ENCODE measurements at places on chromosomes 16 and 17. TPM values are rescaled to one million over a fixed set of nuclear protein-coding genes. Genes with fewer than 3 reads are reported as not detected.

CD300LD gene
- total RNA-seq, result not detected

PSKH1 gene
- 13.9 TPM for total RNA-seq

GDPD1 gene
- total RNA-seq, result 3.5 TPM

KRTAP9-4 gene
- not detected for total RNA-seq

SPATA20 gene
- total RNA-seq, result 81.7 TPM

TMEM107 gene
- total RNA-seq, result 8.3 TPM

MPO gene
- not detected for total RNA-seq

ACSF3 gene
- total RNA-seq, result 19.7 TPM

FOXJ1 gene
- 0.14 TPM for total RNA-seq

STXBP4 gene
- 23.9 TPM for total RNA-seq

MT1G gene
- total RNA-seq, result 4.3 TPM

HSF4 gene
- total RNA-seq, result 21.2 TPM

SLC35G6 gene
- total RNA-seq, result not detected

C1QTNF8 gene
- not detected for total RNA-seq

MYCBPAP gene
- 2.5 TPM for total RNA-seq

DNA sequence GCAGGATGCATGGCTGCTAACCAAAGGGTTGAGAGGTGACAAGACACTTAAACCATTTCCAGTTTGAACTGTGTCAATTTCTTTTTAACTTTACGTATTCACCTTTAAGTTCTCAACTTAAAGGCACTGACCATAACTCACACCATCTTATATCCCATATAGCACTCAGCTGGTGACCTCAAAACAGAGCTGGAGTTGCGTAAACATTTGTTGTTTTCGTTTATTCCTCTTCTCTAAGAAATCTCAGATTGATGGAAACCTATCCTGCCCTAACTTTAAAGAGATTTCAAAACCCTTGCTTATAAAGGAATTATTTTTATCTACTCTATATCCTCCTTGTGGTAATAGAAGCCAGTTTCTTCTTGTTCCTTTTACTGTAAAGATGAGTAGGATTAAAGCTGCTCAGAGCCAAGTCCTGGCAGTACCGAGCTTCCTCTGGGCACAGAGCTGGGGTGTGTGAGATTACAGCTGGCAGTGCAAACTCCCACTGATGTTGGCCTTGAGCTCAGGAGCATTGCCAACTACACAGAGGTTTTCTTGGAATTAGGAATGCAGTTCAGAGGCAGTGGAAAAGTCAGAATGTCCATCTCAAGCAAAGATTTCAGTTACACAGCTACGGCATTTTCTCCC is 1.3 kb downstream of the KCTD2 start:
- DNase-seq, result no peak

GRCh38 chr16:69444873-69445517 is 20.6 kb downstream of the CYB5B start:
- no peak for DNase-seq

DNA sequence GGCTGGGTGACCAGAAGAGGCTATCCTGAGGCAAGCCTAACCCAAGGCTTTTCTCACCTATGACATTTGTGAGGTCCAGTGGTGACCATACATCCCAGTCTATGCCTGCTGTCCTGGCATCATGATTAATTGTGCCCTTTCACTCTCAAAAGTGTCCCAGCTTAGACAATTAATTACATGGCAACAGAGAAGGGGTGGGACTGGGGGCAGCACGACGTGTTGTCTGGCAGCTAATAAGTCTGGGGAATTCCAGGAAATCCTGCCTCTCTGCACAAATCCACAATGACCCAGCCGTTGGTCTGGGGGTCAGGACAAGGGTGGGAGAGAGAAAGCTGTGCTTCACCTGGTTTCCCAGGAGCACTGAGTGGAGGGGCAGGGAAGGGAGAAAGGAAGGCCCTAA is 14.0 kb upstream of the MTMR4 start:
- no peak for DNase-seq

GRCh38 chr16:50173316-50173715 is 20.2 kb downstream of the TENT4B start:
- DNase-seq, result no peak

DNA sequence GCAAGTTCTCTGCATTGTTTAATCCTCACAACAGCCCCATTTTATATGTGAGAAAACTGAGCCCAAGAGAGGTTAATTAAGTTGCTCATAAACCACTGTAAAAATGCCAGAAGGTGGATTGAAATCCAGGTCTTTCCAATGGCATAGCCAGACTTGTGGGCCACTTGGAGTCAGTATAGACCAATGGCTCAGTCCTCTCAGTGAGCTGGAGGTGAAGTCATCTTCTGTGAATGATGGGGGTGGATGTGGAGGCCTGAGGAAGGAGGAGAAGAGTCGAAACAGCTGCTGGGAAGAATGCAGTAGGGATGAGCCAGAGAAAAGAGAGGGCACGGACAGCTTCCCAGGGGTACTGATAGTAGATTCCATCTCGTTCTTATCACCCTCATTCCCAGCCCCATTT is 213.4 kb downstream of the SOX9 start:
- no peak for DNase-seq

DNA sequence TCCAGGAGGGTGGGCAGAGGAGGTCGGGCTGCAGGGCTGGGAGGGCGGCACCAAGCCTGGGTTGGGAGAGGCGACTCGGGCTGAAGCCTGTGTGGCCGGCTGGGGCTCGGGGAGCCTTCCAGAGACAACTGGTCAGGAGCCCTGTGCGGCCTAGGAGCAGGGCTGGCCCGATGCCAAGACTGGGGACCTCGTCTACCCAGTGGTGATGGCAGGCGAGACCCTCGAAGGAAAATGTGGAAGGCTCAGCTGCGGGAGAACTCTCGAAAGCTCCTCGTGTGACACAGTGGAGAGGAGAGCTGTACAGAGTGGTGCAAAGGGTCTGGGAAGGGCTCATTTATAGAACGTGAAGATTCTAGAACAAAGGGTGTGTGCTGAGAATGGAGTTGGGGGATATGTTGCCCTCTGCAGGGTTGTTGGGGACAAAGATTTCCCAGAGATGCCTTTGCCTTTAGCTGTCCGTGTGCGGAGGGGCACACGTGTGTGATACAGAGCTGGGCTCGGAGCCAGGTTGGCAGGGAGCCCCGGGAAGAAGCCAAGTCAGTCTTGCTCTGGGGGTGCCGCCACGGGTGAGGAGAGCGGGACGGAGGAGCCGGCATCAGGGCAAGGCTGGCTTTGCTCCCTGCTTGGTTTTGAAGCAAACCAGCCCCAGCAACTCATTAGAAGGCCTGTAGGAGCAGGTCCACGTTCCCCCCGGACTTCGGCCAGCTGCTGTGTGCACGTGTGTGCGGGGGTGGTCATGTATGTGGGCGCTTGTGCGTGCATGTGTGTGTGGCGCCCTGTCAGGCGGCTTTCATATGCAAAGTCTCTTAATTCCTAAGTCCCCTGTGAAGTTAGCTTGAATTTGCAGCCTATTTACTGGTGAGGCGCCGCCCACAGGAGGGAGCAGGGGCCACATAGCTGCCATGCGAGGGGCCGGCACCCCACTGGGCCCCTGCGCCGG is 132.4 kb upstream of the CHMP6 start:
- peak; percentile 94 for DNase-seq

- DNase-seq, result peak; percentile 66
These were observed 1.3 kb downstream of the GSPT1 start for GRCh38 chr16:11914210-11915113.

GRCh38 chr17:4969551-4970173 is 2.0 kb upstream of the SPAG7 start:
- no peak for DNase-seq

DNA sequence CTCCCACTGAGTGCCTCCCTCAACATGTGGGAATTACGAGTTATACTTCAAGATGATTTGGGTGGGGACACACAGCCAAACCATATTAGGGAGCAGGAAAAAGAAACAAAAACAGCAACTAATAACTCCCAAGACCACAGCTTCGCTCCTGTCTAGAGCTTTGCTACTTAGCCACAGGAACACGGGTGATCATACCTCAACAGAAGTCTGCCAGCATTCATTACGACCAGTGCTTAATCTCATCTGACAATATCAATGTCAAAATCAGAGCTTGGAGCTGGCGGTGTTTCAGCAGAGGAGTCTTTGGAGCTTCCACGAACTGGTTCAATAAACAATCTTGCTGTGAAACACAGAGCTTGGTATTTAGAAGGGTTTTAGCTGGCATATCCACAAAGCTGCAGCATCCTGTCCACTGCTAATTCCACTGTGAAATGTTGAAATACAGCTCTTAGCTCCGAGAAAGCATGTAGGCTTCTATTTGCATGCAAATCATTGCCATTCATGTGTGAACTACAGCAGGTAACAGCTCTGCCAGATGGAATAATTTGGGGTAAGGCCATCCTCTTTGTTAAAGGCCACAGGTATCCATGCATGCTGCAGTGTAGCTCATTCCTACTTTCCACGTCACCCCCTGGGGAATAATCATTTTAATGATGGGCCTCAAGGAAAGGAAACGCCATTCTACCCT is 128.4 kb upstream of the GOT2 start:
- no peak for DNase-seq

GRCh38 chr17:47802341-47803022 is 19.1 kb downstream of the OSBPL7 start:
- DNase-seq, result no peak

DNA sequence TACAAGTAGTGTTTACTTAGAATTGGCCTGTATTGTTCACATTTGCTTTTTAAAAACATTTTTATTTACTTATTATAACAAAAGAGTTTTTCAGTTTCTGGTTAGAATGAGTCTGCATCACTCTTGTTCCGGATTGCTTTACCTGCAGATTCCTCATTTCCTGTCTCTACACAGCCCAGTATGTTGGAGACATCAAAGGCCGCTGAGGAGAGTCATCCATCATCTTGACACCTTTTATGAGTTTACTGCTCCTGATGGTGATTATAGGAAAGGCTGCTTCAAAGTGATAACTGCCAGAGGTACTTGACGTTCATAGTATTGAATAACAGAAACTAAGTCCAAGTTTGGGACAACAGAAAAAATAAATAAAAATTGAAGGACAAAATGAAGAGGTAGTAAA is 490.5 kb upstream of the CA10 start:
- DNase-seq, result no peak

- DNase-seq, result no peak
These were observed 86.2 kb downstream of the EFCAB5 start for GRCh38 chr17:30027676-30028075.

DNA sequence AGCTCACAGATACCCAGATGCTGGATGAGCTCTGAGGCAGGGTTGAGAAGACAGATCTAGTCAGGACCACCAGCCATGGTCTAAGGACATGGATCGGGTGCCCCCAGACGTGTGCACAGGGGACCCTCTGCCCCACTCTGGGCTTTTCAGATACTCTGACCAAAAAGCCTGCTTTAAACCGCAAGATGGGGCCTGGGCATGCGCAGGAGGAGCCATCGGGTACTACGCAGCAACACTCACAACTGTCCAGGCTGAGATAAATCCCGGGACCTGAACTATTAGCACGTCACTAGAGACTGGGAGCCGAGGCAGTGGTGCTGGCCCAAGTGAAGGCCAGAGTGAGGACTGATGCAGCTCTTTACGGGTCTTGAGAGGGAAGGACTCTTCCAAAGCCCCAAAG is 32.9 kb downstream of the SCNN1G start:
- no peak for DNase-seq

GRCh38 chr16:67137605-67138004 is 13.2 kb downstream of the B3GNT9 start:
- DNase-seq, result no peak

- DNase-seq, result no peak
These were observed 106.3 kb upstream of the CRHR1 start for GRCh38 chr17:45677770-45678169.

GRCh38 chr16:3474136-3474779 is 21.0 kb downstream of the C16orf90 start:
- DNase-seq, result no peak

DNA sequence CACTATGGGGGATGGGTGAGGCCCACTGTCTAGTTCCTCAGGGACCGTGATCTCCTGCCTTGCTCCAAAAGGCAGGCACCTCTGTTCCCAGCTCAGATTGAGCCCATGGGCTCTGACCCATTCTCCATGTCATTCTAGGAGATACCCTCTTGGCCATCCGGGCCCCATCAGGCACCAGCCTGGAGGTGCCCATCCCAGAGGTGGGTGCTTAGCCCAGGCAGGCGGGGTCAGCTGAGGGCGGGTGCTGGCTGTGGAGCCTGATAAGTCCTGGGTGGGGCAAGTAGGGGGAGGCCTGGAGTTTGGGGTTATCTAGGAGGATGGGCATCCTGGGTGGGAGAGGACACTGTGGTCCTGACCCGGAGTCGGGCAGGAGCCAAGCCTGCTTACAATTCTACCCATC is 2.3 kb downstream of the E2F4 start:
- no peak for DNase-seq

GRCh38 chr16:27439271-27440018 is 37.5 kb downstream of the IL21R start:
- peak; percentile 29 for DNase-seq

- DNase-seq, result no peak
These were observed 52.4 kb upstream of the TANGO6 start for GRCh38 chr16:68790944-68791343.

DNA sequence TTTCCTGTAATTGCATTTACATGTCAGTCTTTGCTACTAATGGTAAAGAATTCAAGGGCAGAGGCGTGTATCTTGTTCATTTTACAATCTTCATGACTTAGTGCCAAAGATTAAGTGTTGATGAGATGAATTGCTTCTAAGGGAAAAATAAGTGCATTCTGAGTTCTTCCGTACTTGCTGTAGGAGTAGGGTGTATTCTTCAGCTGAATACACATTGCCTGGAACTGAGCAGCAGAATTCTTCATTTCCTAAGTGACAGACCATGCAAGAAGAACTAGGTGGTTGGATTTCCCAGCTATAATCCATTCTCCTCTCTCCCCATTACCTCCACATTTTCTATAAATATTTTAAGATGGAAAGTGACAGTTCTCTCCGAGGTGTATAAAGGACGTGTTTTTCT is 104.8 kb downstream of the CACNG3 start:
- DNase-seq, result no peak

GRCh38 chr16:3609895-3610697 is 1.3 kb downstream of the SLX4 start:
- DNase-seq, result no peak

DNA sequence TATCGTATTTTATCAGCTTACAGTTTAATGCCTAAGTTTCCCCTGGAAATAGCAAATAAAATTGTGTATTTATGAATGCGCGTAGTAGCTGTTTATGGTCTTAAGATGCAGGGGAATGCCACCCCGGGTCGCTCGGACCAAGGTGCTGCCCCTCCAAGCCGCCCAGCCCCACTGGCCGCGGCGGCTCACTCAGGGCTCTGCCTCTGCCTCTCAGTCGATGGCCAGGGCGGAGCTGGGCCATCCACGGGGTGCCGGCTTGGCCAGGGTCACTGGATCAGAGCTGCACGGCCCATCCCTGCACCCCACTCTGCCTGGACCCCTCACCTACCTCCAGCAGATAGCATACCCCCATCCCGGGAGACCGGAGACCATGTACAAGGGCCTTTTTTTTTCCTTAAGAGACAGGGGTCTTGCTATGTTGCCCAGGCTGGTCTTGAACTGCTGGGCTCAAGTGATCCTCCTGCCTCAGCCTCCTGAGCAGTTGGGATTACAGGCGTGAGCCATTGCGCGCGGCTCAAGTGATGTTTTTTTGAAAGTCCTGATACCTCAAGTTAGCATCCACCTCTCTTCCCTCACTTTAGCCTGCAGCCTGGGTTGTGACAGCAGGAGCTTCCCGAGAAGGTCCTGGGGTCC is 11.0 kb downstream of the PRSS27 start:
- no peak for DNase-seq
